Fibroblast of the aortic adventitia (primary cell): ENCODE measurements at places on chromosomes 11 and 22. TPM values are rescaled to one million over a fixed set of nuclear protein-coding genes. Genes with fewer than 3 reads are reported as not detected.

The NTM gene
- total RNA-seq: 3.4 and 52.2 TPM in 2 replicates

The EXPH5 gene
- total RNA-seq: 0.72 and 1.1 TPM in 2 replicates

The OR52H1 gene
- total RNA-seq: 0.41 and 0.81 TPM in 2 replicates

The MEI1 gene
- total RNA-seq: 0.27 TPM in 1 of 2 replicates, not detected in the other
